ENCODE measurements at places on chromosomes 4 and X.

- no peak for DNase-seq
Measured at GRCh38 chr4:53790286-53790685, 199.0 kb upstream of the LNX1 start.

- no peak for DNase-seq
Measured at GRCh38 chr4:20354120-20354519, 102.4 kb downstream of the SLIT2 start.

- DNase-seq, result no peak
Measured at GRCh38 chr4:101785486-101785885, 5.0 kb upstream of the BANK1 start.

DNA sequence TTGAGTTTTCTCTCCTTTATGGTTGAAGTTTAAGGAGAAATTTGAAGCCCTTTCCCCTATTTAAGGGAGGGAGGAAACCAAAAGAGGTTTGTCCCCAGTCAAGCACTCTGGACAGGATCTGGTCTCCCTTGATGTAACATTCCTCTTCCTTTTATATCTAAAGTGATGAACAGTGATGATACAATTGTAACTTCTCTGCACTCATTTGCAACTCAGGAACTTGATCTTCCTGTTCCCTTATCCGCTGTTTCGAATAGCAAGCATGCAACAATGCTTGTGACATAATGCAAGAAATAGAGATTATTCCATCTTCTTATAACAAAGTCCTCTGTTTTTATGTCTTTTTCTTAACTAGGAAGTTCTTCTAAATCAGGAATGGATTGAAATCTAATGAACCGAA, 18.3 kb downstream of the ALPK1 start:
- DNase-seq, result no peak

DNA sequence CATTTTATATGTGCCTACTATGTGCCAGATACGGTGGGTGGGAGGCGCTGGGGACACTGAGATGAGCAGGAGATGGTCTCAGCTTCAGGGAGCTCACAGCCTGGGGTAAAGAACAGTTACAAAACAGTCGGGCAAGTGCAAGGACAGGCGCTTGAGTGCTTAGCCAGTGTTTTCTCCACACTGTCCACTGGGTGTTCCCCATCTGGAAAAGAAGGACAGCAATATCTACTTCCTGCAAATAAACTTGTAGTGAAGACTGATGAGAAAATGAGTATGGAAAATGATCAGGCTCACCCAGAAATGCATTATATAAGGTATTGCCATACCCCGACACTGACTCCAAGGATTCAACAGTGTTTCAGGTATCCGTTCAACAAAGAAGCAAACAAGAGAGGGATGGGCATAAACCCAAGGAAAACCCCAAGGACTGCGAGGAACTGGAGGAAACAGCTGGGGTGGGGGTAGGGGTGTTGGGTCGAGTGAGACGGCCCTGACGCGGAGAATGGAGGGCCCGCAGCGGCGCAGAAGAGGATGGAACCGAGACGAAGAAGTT, 835 bp downstream of the TMEM185A start:
- DNase-seq, result no peak

GRCh38 chr4:80619070-80619674, 283.6 kb downstream of the CFAP299 start:
- DNase-seq, result no peak

DNA sequence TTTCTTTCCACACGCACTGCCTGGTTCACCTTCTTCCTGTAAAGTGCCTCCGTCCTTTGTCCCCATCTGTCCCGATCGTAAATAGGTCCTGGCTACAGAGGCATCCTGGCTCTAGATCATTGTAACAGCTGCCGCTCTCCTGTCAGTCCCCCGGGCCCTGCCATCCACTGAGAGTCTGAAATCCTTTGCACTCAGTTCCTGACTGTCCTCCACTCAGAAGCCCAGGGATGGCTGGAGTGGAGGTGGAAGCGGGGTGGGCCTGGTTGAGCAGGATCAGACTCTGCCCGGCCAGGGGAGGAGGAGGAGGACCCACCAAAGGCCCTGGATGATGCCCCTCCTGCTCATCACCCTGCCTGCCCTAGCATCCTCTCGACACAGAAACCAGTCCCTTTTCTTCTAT, 29.8 kb downstream of the PIGG start:
- DNase-seq, result no peak

GRCh38 chrX:140431521-140431920, 73.3 kb downstream of the SOX3 start:
- no peak for DNase-seq

DNA sequence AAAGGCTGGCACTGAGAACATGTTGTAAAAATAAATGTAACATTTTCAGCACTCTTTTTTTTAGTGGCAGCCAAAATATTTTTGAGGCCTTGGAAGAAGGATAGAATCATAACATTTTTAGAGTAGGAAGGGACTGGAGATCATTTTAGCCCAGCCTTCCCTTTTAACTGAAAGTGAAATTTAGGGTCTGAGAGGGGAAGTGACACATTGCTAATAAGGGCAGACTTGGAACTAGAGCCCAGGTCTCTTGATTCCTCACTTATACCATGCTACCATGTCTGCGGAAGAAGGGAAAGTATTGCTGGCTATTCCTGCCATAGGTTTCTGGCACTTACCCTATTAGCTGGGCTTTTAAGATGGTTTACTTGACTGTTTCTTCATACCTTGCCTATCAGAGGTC, 4.8 kb downstream of the WDR44 start:
- DNase-seq, result no peak

GRCh38 chr4:156805696-156806095, 165.9 kb downstream of the PDGFC start:
- DNase-seq, result no peak

- DNase-seq, result no peak
Measured at GRCh38 chrX:107448625-107448997, 841 bp upstream of the FRMPD3 start.

DNA sequence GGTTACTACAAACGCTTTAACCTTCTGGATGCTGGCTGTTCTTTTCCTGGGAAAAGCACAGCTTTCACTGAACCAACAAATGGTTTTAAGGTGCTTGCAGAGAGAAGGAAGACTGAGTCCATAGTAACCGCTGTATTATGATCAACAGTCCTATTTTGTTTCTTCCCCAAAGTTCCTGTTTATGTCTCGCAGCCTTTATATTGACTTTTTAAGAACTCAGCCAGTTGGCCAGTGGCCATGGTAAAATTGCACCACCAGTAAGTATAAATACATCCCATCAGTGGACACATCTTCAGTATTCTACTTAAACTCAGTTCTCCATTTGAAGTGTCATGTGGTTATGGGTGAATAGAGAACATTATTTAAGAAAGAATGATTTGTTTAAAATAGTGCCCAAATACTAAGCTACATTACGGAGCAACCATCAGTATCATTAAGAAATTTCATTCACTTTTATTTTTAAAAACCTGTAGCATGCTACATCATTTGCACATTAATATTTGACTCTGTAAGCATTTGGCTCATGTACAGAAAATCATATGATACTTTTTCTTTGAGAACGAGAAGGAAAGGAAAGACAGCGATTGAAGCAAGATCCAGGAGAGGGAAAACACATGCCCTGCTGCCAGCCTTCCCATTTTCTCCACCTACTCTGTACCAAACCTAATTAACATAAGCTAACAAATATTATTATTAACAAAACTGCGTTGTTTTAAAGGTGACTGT, 287.0 kb downstream of the ARHGAP24 start:
- DNase-seq, result no peak

DNA sequence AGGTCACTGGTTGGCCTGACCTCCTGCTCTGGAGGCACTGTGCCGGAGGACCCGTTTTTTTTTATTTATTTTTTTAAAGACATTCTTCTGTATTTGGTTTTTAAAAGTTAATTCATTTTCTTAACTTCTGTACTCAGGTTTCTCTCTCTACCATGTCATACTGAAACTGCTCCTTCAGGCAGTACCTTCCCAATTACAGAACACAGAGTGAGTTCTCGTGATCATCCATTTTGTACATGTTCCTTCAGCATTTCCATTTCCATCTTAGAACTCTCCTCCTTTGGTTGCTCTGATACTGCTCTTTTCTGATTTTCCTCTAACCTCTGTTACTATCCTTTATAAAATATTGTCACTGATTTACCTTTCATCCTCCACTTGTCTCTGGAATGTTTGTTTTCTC, 17.9 kb downstream of the UBE2K start:
- DNase-seq, result no peak

DNA sequence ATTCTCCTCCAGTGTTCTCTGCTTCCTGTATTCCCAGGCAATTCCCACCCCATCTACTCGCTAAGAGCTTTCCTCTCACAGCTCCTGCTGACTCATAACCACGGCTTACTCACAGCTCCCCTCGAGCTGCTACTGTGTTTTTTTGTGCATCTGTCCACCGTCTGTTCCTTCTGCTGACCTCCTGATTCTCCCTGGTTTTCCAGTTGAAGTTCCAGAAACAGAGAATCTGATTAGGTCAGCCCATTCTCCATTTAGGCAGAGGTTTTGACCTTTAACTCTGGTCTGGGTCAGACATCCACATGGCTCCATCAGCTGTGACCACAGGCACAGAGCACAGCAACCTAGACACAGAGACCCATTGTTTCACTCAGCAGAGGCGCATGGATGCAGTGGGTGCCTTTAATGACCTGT, 5.5 kb upstream of the SMIM20 start:
- no peak for DNase-seq

GRCh38 chrX:51917604-51918003, 24.2 kb downstream of the MAGED1 start:
- no peak for DNase-seq

DNA sequence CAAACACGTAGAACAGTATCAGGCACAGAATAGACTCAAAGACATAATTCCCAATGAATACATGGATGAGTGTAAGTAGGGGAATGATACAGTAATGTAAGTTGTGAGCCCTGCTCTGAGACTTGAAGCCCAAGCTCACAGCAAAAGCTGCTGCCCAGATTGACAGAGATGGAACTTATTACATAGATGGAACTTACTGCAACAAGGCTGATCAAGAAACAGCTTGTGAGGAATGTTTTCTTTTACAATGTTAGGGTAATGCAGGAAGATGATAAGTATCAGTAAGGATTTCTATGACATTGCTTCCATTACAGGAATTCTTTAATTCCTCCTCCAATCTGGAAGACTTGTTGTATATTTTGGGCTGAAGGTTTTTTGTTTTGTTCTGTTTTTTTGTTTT, 278.4 kb downstream of the IL15 start:
- DNase-seq, result no peak

DNA sequence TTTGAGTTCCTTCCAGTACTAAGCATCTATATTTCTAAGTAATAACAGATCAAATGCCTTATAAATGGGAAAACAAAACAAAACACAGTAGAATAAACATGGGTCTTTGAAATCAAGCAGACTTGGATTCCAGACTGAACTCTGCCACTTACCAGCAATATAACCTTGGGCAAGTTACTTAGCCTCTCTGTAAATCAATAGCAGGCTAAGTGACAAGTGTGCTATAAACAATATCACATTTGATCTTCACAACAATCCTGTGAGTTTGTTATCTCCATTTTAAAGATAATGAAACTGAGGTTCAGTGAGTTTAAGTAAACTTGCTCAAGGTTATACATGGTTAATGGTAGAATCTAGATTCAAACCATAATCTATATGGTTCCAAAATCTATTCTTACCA, 165.8 kb downstream of the GPC3 start:
- no peak for DNase-seq

GRCh38 chr4:132981611-132982010, 167.5 kb upstream of the PCDH10 start:
- no peak for DNase-seq

DNA sequence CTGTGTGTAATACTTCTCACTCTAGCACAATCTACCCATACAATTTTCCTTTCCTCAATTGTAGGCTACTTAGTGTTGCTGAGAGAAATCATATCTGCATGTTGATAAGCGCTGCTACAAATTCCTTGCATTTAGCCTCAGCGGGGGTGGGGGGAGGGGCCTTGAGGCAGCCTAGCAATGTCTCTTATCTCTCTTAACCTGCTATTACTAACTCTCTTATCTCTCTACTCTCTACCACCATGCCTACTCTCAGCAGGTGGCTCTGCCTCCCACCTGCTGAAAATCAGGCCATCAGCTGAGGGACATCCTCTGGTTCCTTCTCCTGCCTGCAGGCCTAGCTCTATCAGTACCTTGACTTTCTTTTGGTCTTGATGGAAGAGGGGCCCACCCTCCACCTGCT, 98.9 kb downstream of the GPR82 start:
- DNase-seq, result no peak

DNA sequence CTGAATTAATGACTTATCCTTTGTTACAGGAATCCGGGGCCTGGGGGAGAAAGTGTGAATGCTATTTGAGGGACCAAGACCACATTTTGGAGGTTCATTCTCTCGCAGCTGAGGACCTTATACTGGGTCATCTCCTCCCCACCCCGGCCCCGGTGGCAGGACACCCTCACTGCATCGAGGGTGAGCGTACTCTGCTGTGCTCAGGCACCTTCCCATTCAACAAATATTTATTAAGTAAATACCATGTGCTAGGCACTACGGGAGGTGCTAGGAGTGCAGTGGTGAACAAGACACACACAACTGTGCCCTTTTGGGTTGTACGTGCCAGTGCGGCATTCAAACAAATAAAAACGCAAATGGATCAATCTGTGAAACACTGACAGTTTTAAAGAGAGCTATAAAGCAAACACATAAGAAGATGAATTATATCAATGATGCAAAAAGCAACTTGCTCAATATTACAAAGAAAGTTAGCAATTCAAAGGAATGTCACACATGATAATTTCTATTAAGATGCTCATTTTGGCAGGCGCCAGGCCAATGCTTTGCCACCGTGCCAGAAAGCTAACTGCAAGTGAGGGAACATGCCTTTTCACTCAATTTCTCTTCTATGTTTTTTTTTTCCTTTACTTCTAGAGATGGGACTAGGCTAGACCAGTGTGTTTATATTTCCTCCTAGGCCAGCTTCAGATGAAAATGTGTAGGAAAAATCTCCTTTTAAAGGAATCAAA, 24.6 kb downstream of the ADGRG2 start:
- DNase-seq, result no peak

GRCh38 chr4:166091146-166091545, 218.1 kb downstream of the TLL1 start:
- DNase-seq, result no peak

GRCh38 chr4:173845580-173845979, 315.6 kb upstream of the HAND2 start:
- no peak for DNase-seq

DNA sequence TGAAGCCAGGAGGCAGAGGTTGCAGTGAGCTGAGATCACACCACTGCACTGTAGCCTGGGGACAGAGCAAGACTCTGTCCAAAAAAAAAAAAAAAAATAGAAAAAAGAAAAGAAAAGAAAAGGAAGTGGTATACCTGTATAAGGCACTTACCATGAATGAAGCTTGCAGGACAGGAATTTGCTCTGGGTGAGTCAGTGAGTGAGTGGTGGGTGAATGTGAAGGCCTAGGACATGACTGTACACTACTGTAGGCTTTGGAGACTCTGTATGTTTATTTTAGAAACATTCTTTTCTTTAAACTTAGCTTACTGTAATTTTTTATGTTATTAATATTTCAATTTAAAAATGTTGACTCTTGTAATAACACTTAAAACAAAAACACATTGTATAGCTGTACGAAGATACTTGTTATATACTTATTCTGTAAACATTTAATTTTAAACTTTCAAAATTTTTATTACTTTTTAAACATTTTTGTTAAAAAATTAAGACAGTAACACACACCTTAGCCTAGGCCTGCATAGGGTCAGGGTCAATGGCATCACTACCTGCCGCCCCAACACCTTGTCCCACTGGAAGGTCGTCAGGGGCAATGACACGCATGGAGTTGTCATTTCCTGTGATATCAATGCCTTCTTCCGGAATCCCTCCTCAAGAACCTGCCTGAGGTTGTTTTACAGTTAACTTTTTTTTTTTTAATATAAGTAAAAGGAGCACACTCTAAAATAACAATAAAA, 78.7 kb downstream of the CLNK start:
- no peak for DNase-seq
